ENCODE measurements at places on chromosomes 11 and 22.

DNA sequence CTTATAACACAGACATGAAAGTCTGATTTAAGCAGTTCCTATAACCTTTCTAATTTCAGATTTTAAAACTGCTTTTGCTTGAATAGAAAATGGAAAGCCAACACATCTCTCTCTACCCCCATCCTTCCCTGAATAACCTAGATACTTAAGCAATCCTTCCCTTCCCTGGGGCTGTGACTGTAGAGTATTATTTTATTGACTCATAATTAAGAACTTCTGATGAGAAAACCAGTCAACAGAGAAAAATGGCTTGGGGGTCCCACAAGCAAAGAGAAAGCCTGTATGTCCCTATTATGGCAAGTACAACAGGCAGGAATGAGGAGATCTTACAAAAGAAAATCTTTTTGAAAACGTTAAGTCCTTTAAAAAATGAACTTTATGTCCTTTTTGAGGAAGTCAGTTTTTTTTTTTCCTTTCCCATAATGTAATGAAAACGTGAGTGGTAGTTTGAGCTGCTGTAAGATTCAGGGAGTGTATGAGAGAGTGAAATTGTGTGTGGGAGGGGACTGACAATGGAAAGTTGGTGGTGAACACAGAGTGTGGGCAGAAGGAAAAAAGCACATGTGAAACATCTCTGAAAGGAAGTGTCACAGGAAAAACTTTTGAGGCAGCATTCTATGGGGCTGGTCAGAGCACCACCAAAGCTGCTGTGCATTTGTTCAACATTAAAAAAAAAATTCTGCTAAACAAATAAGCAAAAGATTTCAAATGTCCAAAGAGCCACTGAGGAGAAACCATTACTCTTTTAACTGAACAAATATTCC is 154.6 kb downstream of the MAML2 start:
- DNase-seq: no peak

- no peak for DNase-seq
These were observed 9.5 kb upstream of the GGA1 start for GRCh38 chr22:37599153-37599552.

DNA sequence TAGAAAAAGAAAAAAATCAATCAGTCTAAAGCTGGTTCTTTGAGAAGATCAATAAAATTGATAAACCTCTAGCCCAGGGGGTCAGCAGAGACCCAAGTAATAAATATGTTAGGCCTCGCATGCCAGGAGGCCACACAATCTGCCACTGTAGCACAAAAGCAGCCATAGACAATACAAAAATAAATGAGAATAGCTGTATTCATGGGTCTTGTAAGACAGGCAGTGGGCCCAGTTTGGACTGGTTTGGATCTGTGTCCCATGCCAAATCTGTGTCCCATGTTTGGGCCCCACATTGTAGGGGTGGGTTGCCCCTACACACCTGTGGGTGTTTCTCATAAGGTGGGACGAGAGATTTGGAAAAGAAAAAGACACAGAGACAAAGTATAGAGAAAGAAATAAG is 6.6 kb upstream of the PLAAT4 start:
- no peak for DNase-seq

GRCh38 chr11:105899772-105900171 is 122.3 kb downstream of the MSANTD4 start:
- no peak for DNase-seq

- no peak for DNase-seq
These were observed 50.0 kb downstream of the PIK3C2A start for GRCh38 chr11:17157761-17158160.

DNA sequence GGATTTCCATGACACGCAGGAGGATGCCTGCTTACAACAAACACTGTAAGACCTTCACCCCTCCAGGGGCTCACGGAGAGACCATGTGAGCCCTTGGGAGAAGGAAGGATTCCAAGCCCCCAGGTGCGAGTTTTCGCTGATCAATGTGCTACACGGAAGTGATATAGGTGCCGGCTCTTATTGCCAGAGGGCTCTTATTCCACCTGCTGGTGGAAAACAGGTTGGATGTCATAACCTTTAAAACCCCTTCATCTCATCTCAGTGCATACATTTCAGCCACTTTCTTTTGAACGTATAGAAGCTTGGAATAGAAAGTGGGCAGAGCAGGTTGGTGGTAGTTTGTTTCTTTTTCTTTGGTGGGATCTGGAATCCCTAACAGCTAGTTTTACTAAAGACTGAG is 25.8 kb downstream of the LAYN start:
- no peak for DNase-seq

GRCh38 chr11:722346-722811 is 16.3 kb downstream of the EPS8L2 start:
- no peak for DNase-seq

GRCh38 chr11:13681446-13681845 is 13.0 kb downstream of the FAR1 start:
- DNase-seq: no peak

DNA sequence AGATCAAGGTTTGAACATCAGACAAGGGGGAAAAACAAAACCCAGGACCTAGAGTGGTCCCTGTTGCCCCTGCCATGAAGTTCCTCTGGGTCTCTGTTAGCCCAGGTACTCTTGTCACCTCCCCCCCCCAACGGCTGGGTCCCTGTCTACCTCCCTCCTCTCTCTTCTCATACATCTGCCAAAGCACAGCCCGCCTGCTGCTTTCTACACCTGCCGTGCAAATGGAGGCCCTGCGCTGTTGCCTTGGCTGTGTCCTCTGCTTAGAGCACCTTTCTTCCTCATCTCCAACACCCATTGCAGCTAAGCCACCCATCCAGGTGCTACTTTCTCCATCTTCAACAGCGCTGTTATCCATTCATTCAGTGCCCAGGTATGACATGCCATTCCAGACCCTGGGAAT is 99.2 kb downstream of the TP53I11 start:
- DNase-seq: no peak

DNA sequence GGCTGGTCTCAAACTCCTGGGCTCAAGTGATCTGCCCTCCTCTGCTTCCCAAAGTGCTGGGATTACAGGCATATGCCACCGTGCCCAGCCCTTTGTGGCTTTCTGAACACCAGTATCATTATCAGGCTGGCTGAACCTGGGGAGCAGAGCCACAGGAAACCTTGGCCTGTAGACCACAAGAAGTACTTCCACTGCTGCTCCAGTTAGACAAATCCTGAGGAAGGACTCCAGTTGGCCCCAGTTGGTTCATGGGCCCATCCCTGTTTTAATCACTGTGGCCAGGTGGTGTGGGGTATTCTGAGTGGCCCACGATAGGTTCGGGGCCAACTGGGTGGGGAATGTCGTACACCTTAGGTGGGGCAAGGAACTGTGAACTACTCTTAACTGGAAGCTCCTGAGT is 5.5 kb upstream of the DUSP18 start:
- DNase-seq: no peak

DNA sequence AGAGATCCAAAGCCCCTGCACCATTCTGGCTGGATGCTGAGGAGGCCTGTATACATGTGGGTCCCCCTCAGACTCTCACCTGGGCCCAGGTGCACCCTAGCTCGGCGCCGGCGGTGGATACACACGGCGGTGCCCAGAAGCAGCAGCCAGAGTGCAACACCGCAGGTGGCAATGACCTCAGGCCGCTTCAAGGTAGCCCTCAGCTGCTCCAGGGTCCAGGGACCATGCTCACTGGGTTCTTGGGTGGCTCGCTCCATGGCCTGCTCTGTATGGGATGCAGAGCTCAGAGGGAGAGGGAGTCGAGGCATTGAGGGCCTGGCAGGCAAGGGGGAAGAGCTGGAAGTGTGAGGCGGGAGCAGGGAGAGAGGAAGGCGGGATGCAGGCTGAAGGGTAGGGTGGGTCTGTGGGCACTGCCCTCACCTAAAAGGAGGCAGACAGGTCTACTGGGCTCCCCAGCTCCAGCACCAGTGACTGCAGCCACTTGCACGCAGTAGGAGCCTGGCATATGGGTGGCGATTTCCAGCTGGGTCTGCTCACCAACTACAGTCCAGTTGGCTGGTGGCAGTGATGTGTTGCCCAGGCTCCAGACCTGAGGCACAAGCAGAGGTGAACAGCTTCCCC is 3.8 kb downstream of the ROBO4 start:
- no peak for DNase-seq

GRCh38 chr22:46367707-46368191 is 32.2 kb downstream of the TRMU start:
- DNase-seq: no peak

DNA sequence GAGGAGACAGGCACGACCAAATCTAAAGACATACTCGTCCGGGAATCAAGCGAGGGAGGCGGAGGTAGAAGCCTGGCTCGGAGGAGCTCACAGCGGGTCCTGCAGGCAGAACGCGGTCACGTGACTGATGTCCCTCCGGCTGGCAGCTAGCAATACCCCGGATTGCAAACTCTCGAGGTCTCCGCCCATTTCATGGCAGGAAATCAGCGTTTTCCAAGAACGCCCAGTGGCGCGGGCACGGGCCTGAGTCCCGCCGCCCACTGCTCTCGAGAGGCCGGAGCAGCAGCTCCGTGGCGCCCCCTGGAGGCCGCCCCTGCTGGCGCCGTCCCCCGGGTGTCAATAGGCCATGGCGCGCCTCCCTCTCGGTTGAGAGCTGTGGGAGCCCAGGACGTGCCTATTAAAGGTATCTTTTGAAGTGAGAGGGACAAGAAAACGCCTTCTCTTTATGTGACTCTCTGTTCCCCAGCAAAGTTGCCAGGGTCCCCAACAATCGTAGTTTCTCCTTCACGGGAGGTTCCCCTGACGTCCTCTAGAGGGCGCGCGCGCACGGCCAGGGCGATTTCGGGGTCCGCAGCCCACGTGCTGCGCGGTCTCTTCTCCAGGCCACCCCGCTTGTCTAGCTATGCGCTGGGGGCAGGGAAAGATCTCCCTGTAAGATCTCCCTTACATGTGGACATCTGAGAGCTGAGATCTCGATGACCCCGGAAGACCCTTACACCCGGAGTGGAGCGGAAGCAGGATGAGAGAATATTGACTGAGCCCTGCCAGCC is 37.3 kb upstream of the RBFOX2 start:
- peak; percentile 85 for DNase-seq

DNA sequence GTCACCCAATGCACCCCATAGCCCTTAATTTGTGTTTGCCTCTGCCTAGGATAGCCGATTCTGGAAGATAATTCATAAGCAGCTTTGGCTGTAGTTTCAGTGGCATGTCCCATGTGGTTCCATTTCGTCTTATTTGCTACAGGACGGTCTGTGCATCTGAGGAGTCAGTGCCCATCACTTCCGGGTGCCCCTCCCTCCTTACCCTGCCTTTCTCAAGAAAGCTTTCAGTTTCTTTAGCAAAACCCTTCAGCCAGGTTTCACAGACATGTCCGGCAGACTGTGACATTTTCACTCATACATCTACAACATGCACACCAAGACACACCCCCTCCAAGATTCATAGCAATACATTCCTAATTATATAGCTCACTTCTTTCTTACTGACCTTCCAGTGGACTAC is 14.3 kb downstream of the TP53AIP1 start:
- DNase-seq: no peak

DNA sequence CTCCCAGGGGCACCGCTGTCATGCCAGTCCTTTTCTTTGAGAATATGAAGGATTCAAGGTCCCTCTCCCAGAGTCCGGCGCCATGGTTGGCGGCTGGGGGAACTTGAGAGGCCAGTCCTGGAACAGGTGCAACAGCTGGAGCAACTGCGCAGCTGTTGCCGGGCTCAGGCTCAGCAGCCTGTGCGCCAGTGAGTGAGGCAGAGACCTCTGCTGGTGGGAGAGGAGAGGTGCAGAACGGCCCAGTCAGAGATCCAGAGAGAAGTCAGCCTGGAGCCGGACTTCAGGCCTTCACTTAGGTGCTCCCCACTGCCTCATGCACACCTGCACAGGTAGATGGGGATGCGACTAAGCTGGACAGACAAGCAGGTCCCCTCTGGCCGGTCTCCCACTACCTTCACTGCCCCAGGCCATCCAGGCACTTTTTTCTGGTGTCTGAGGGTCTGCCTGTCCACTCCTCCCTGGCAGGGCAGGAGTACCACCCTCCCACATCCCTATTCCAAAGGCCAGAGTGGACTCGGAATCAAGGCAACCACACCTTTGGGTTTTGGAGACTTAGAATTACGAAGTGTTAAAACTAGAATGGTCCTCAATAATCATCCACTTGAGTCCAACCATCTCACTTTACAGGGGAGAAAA is 4.6 kb downstream of the CHRDL2 start:
- peak; percentile 14 for DNase-seq

DNA sequence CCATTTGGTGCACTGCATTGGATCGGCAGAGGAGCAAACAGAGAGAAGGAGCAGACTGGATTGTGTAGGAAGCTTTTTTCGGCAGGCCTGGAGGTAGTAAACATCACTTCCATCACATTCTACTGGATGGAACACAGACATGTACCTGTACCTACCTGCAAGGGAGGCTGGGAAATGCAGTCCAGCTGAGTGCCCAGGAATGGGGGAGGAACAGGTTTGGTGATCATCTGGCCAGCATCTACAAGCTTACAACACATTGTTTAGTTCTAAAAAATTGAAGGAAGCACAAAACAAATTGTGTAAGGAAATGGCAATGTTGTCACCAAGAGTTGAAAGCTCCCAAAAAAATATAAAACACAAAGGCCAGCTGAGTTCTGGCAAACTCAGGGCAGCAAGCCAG is 19.1 kb downstream of the SMIM38 start:
- no peak for DNase-seq

DNA sequence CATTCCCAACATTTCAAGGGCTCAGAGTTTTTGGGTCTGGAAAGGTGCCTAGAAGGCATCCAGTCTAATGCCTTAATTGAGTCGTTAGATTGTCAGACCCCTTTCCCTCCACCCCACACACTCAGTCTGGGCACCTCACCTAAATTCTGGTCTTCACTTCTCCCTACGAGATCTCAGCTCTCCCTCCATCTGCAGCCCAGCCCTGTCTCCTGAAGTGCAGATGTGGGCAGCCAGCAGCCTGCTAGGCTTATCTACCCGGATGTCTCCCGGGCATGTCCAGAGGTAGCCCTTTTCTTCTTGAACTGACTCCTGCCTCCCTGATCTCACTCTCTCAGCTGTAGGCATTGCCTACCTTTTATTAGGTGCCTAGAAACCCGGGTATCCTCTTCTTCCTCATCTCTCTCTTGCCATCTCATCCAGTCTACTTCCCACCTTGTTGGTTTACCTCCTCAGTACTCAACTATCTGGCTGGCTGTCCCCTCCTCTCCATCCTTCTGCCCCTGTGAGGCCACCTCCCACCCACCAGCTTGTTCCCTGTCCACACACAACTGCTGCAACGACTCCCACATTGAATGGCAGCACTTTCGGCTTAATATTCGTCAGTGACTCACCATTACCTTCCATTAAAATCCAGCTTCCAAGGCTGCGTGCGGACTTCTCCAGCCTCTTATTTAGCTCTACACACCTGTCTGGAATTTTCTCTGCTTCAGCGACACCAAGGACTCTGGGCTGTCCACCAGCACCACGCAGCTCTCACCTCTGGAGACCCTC is 6.2 kb downstream of the SEPTIN3 start:
- DNase-seq: no peak
